ENCODE measurements at places on chromosomes 5 and 9.

- no peak for DNase-seq
Measured at GRCh38 chr5:115478281-115478680, 66.3 kb downstream of the FEM1C start.

DNA sequence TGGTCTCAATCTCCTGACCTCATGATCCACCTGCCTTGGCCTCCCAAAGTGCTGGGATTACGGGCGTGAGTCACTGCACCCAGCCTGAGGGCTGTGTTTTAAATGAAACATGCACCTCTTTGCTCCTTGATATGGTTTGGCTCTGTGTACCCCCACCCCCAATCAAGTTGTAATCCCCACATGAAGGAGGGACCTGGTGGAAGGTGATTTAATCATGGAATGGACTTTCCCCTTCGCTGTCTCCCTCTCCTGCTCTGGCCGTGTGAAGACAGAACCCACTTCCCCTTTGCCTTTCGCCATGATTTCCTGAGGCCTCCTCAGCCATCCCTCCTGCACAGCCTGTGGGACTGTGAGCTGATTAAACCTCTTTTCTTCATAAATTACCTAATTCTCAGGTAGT is 12.5 kb upstream of the NOTCH1 start:
- no peak for DNase-seq

- no peak for DNase-seq
Measured at GRCh38 chr9:35311891-35312639, 150.3 kb downstream of the UNC13B start.

GRCh38 chr9:70964861-70965260 is 156.6 kb downstream of the TRPM3 start:
- no peak for DNase-seq

GRCh38 chr5:133140311-133140710 is 88.5 kb downstream of the HSPA4 start:
- no peak for DNase-seq

GRCh38 chr5:74919487-74919886 is 53.3 kb upstream of the FAM169A start:
- DNase-seq, result peak; percentile 28

GRCh38 chr9:88529496-88529895 is 5.5 kb upstream of the NXNL2 start:
- DNase-seq, result no peak

DNA sequence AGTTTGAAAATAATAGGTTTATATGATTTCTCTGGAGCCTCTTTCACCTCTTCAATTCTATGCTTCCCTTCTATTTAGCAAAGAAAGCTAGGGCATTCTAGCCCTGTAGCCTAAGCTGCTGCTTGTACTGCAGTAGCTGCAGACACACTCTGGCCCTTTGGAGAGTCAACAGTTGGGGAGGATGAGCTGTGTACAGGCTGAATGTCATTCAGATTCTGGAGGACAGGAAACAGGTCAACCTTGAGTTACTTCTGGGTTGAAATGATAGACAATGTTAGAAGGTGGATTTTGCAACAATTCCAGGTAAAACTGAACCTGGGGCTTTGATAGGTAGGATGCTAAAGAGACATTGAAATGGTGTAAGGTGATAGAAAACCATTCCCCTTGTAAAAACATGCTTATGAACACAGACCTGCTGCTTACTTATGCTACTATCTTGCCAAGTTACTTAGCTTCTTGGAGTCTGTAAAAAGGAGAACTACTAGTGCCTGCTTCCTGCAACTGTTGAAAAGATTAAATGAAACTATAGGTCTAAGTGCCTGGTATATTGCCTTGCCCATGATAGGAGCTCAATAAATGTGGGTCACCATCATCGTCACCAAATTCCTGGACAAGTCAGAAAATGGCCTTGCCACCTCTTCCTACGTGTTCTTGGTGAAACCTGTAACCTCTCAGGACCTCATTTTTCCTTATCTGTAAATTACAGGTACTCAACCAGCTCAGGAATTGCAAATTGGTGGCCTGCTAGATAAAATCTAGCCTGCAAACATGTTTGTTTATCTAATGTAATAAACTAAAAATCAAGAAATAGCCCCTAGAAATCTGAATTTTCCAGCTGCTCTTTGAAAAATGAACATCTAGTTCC is 83.7 kb downstream of the GALNT10 start:
- no peak for DNase-seq

DNA sequence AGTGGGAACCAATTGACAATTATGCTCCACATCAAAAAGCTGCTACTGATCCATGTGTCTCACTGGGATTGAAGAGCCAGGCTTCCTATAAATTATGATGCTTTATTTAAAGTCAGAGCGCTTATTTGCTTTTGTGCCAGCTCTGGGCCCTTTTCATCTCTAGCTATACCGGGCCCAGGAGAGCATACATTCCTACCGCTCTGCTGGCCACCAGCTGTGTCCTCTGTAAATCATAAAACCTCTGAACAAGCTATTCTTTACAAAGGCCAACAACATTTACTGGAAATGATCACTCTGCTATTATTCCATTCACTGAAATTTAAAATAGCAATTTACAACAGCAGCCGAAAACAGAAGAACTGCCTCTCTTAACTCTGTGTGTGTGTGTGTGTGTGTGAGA is 86.6 kb downstream of the ZNF608 start:
- DNase-seq, result peak; percentile 71

GRCh38 chr5:176521699-176522263 is 15.4 kb downstream of the RNF44 start:
- DNase-seq, result no peak

DNA sequence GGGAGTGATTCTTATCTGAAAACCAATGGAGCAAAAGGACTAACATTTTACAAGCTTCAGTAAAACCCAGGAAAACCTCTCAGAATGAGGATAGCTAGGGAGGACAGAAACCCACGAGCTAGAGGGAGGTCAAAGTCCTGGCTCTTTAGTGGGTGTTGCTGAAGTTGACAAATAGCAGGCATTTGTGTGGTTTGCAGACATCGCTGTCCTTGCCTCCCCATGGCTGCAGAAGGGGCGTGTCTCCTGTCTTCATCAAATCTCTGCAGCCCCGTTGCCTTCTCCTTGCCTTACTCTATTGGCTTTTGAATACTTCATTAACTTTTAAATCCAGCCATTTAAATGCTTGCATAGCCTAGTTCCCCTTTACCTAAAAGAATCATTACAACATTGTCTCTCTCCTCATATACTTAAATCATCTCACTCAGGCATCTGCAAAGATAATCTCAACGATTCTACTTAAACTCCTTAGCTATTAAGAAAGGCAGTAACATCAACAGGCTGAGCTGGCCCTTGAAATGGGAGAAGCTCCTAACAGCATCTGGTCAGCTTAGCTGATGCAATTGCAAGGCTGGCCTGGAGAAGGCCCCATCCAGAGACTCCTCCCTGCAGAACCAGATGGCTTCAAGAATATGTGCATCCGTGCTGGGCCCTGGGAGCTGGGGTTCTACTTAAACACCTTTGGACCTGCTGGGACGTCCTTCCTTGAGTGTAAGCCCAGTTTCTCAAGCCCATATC is 152.8 kb upstream of the TAS2R1 start:
- no peak for DNase-seq

DNA sequence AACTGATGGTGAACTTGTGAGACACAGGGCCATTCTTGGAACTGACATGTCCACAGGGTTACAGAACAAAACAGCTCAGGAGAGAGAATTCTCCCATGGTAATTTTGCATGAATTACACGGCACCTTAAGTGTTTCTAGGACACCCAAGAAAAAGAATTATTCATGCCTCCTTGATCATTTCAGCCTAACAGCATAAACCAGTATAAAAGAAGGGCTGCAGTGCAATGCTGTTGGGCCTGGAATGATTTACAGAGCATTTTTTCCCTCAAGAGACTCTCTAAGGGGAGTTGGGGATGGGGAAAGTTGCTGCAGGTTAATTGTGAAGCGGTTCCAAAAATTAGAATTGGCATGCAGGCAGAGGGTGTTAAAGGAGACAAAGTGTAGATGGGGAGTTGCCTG is 136.4 kb upstream of the FBXL7 start:
- DNase-seq, result no peak

DNA sequence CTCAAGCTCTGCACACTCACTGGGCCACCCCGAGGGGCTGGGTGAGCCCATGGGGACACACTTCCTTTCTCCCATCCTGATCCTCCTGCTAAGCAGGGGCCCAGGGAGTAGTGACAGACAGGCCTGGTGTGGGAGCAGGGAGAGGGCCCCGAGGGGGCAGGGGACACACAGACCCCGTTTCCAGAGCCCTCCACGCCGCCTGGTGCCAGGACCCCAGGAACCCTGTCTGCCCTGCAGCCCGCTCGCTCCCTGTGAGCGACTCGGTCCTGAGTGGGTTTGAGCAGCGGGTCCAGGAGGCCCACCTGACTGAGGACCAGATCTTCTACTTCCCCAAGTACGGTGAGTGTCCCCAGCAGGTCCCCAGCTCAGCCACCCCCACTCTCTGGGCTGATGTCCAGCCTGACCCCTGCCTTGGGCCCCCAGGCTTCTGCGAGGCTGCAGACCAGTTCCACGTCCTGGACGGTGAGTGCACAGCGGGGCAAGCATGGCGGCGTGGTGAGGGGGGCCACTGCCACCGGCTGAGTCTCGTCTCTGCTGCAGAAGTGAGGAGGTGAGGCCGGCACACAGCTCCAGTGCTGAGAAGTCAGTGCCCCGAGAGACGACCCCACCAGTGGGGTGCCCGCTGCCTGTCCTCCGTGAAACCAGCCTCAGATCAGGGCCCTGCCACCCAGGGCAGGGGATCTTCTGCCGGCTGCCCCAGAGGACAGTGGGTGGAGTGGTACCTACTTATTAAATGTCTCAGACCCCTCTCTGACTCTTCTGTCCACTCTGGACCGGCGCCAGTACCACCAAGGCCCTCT is 1.4 kb downstream of the C8G start:
- no peak for DNase-seq

DNA sequence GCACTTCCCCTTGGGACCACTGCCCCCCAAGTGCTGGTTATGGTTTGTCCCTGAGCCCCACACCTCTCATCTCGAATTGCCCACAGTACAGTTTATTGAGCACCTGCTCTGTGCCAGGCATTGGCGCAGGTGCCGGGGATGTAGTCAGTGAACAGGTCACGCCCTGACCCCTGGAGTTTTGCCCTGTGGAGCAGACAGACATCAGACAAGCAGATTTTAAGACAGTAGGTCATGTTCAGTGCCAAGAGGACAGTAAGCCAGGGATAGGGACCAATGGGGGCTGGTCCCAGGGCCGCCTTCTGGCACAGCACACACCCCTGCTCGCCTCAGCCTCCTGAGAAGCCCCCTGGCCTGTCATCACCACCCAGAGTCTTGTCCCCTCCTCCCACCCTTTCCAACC is 21.9 kb downstream of the ROPN1L start:
- no peak for DNase-seq

- DNase-seq, result no peak
Measured at GRCh38 chr5:152237531-152237930, 167.5 kb downstream of the NMUR2 start.

- no peak for DNase-seq
Measured at GRCh38 chr9:135891027-135891631, 16.2 kb downstream of the CAMSAP1 start.

DNA sequence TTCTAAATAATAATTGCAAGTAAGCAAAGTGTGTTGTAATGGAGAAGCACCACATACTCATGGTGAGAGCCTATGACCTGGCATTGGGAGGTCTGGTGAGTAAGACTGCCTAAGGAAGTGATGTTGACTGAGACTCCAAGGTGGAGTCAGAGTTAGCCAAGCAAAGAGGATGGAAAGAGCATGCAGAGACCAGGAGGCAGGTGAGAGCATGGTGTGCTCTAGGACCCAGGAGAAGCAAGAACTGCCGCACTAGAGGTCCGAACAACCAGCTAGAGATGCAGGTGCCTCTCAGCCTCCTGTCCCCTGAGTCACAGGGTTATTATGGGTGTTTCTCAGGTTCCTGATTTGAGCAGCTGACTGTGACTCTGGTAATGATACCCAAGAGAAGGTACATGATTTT is 27.3 kb downstream of the ANP32B start:
- DNase-seq, result no peak

GRCh38 chr9:91698266-91698665 is 251.8 kb downstream of the ROR2 start:
- DNase-seq, result no peak

Measured in NCI-H2081 (cell line).